ENCODE measurements at places on chromosomes 13 and 19. TPM values are rescaled to one million over a fixed set of nuclear protein-coding genes. Genes with fewer than 3 reads are reported as not detected.

The SPACA4 gene
- not detected for total RNA-seq

The CYP4F22 gene
- total RNA-seq, result 0.25 TPM

The IRGC gene
- total RNA-seq, result not detected

DNA sequence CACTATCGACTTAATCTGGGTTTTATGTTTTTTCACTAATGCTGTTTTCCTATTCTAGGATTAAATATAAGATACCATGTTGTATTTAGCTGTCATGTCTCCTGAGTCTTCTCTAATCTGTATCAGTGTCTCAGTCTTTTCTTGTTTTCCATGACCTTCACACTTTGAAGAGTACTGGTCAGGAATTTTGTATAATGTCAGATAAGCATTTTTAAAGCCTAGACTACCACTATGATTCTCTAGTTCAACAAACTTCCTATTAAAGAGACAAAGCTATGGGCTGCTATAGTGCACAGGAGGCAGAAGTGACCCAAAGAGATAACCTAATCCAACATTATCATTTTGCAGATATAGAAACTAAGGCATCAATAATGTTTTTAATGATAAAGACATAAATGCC lies 63.0 kb upstream of the ZDHHC20 start:
- DNase-seq, result no peak

DNA sequence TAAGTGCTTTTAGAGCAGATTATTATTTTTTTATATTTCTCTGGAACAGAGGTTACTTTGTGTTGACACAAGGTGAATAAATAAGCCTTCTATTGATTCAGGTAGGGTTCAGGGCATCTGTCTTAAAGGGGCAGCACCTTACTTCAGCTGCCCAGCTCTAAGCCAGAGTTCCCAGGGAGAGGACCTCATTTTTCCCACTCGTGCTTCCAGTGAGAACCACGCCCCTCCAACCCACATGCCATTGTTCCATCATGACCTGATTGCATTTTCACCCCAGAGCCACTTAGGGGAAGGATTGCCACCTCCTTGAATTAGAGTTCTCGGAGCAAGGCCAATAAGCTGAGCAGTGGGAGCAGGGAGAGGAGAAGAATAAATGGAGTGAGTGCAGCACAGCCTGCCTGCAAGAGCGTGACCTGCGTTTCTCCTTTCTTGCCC lies 104.3 kb upstream of the FRY start:
- DNase-seq, result no peak

DNA sequence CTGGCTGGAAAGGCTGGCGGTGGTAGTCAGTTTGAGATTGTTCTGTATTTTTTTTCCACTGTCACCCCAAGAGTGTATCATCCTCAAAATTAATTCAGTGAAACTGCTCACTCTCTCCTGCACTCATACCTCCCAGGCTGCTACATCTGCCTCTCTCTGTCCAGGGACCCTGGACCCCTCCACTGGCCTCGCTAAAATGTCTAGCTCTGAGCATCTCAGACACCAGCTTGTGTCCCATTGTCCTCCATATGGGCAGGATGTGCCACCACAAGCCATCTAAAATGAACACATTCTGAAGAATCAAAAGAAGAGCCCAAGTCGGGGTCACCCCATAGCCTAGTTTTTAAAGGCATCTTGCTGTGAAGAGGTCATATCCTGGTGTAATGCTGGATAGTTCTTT lies 345.5 kb upstream of the TSHZ3 start:
- DNase-seq, result no peak

- DNase-seq, result no peak
Measured at GRCh38 chr19:19010551-19010950, 22.8 kb downstream of the SUGP2 start.

- DNase-seq, result no peak
Measured at GRCh38 chr19:1746401-1747284, 6.7 kb upstream of the ONECUT3 start.

DNA sequence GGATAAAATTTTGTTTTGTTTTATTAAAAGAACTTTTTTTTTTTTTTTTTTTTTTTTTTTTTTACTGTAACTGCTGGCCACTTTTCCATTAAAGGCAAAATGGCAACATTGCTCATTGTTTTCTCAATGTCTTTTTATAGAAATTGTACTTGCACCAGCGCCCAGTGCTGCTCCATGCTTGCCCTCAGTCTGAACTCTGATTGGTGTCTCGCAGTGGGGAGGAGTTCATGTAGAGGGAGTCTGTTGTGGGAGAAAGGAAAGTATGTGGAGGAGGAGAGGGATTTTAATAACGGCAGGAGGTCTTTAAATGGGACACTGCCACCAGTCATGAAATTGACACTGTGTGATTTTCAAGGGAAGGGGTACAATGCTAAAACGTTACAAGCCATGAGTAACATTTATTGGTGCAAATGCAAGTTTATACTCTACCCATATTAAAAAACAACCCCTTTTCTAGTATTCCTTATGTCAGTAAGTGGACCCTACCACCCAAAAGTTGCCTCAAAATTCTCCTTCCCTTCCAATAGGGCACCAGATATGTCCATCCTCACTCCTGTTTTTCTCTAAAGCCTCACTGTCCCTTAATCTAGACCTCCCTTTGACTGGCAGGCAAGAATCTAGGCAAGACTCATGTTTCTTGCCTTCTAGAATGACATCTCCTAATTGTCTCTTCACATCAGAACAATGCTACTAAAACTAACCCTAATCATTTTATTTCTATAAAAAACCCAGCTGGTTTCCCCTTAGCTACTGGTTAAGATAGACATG lies 3.2 kb downstream of the RASL11A start:
- no peak for DNase-seq

- DNase-seq, result no peak
Measured at GRCh38 chr19:51323481-51324166, 12.2 kb downstream of the IGLON5 start.

Data from gastrocnemius medialis (tissue), 4 donors.